ENCODE measurements at places on chromosomes 4 and X.

DNA sequence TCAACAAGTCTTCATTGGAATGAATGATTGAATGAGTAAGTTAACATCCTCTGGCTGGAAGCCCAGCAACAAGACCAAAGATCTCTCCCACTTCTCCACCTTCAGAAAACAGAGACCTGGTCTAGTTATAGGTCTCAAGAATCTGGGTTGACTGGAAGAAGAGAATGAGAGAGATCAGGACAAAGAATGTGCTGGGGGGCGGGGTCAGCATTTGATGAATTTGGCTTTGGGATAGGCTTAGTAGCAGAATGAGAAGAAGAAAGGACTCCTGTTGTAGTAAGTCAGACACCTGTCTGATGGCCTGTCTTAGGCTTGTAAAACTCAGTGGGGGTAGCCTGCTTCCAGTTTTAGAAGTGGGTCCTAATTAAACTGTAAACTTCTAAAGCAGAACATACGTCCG lies 51.0 kb downstream of the TRIM2 start:
- no peak for DNase-seq

GRCh38 chr4:44985152-44985551 lies 258.8 kb upstream of the GNPDA2 start:
- no peak for DNase-seq

DNA sequence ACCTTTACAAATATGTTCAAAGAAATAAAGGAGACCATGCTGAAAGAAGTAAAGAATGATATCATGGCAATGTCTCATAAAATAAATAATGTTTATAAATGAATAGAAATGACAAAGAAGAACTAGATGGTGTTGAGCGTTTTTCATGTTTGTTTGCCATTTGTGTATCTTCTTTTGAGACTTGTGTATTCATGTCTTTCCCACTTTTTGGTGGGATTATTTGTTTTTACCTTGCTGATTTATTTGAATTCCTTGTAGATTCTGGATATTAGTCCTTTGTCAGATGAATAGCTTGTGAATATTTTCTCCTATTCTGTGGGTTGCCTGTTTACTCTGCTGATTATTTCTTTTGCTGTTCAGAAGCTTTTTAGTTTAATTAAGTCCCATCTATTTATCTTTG lies 732.4 kb downstream of the FAT4 start:
- DNase-seq: no peak

- DNase-seq: no peak
Measured at GRCh38 chr4:69714086-69714485, 46.3 kb downstream of the SULT1B1 start.

GRCh38 chr4:5988086-5988845 lies 30.0 kb downstream of the C4orf50 start:
- no peak for DNase-seq

DNA sequence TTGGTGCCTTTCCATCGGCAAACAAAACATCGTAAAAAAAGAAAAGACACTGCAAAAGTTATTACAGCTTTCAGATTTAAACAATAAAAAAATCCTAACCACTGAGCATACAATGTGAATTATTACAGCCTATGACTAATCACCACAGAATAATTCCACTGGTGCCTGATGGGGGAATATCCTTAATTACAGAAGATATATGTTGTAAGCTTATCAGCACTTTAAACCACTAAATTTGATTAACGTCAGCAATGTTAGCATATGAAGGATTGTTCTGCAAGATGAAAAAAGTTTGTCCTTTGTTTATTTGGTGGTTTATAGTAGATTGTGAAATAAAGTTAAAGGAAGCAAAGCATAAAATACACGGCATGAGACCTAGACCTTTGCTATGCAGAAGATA lies 210.2 kb upstream of the ADAMTS3 start:
- DNase-seq: no peak

DNA sequence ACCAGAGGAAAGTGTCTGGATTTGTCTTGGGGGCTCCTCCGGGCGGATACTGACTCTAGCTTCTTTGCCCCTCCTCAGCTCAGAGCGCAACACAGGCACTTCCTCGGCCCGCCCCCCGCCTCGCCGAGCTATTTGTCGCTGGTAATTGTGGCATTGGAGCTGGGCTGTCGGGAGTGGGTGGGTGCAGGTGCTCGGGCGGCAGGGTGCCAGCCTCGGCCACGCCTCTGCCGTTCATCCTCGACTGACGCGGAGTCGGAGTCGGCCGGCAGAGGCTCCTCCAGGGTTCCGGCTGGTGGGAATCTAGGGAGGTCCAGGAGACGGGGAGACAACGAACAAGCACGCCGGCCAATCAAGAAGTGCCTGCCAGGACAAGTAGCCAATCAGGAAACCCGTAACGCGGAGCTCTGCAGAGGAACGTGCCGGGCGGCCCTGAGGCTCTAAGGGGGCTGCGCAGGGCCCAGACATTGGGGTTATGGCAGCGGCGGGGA lies 3.9 kb upstream of the SYN1 start:
- no peak for DNase-seq

GRCh38 chr4:169348541-169348940 lies 77.8 kb upstream of the SH3RF1 start:
- DNase-seq: no peak

- no peak for DNase-seq
Measured at GRCh38 chr4:156388826-156389225, 435.2 kb upstream of the CTSO start.

DNA sequence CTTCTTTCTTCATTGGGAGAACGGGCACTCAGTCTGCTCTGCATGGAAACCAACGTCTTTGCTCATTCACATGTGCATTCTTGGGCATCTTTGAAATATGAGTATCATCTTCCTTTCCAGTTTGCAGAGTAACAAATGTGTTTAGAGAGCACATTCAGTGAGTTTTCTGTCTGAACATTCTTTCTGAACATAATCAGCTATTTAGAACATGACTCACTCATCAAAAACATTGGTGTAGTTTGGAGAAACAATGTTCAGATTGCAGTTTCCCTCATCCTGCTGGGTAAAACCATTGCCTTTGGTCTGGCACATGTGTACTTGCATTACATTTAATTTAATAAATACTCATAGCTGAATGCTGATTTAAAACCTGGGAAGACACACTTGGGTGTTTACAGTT lies 81.5 kb upstream of the F9 start:
- DNase-seq: no peak

DNA sequence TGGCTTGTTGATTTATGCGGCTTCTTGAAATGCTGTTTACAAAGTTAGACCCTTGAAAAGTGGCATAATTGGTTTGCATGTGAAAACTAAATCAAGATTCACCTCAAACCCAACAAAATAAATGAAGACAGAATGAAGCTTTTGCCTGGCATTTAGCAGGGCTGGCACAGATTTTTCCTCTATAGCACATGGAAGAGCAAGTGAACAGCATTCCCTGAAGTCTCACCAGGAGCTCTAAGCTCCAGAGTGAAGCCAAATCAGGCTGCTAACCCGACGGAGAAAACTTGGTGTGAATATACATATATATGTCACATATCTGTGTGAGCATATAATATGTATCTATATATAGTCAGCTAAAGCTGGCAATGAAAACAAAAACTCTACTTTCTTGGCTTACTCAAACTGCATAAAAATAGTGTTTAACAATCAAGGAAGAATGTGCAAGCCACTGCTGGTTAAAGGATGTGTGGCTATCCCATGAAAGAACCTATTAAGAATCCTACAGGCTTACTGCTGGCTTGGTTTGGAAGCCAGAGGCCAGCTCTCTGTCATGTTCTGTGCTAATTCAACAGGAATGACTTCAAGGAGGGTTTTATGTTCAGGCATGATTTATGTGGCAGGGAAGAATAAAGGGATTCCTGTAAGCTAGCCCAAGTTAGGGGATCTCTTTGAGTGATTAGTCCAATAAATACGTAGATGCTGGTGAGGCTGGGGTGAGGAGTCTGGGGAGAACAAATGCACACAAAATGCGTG lies 69.9 kb downstream of the MFAP3L start:
- no peak for DNase-seq

- DNase-seq: no peak
Measured at GRCh38 chr4:7411491-7411890, 23.2 kb downstream of the PSAPL1 start.

- no peak for DNase-seq
Measured at GRCh38 chr4:83905952-83906351, 370.0 kb downstream of the GPAT3 start.

GRCh38 chr4:180558427-180558826 lies 1684.8 kb upstream of the TENM3 start:
- no peak for DNase-seq

DNA sequence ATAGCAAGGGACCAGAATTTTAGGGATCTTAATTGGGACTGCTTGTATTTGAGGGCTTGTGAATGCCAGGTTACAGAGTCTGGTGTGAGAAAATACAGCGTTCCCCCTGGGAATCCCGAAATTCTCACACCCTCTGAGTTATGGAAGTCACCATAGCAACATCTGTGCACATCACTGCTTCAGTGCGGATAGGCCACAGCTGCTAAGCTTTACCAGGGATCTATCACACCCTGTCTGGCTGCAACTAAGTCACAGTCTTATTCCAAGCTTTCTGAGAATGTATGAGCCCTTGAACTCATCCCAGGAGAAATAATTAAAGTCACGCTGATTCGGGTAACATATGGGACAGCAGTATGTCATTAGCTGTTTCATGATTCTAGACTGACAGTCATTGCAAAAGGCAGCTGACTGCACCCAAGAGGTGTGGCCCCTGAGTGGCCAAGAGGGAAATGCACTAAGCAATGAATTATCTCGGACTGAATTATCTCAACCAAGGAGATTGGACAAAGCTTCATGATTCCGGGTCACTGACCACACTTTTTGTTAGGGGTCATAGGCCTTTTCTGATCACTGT lies 46.7 kb upstream of the BTC start:
- no peak for DNase-seq

DNA sequence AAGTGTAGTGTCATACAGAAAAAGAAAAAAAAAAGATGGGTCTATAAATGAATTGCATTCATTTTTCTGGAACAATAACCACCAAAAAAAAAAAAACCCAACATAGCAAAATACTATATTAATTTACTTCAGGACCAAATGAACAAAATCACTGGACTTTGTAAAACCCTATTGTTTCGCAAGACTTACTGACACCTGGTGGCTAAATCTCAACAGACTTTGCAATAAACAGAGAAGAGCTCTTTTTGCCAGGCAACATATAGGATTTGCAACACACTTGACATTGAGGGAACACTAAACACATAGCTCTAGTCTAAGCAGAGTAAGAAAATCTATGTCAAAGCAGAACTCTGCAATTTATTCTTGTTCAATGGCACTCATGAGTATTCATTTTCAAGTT lies 990.2 kb downstream of the STPG2 start:
- DNase-seq: peak; percentile 11

DNA sequence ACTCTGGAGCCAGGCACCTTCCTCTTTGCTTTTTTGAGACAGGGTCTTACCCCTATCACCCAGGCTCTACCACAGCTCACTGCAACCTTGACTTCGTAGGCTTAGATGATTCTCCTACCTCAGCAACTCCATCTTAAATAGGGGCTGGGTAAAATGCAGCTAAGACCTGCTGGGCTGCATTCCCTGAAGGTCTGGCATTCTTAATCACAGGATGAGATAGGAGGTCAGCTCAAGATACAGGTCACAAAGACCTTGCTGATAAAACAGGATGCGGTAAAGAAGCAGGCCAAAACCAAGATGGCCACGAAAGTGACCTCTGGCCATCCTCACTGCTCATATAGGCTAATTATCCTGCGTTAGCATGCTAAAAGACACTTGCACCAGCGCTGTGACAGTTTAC lies 770.8 kb upstream of the PRKX start:
- DNase-seq: peak; percentile 3

DNA sequence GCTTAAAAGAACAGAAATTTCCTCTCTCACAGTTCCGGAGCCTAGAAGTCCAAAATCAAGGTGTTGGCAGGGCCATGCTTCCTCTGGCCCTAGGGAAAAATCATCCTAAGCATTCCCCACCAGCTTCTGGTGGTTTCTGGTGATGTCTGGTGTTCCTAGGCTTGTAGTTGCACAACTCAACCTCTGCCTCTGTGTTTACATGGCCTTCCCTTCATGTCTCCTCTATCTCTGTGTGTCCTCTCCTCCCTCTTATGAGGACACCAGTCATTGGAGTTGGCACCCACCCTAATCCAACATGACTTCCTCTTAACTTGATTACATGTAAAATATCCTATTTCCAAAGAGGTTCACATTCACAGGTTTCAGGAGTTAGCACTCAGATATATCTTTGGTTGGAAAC lies 15.4 kb downstream of the LRP2BP start:
- no peak for DNase-seq

- DNase-seq: no peak
Measured at GRCh38 chrX:84907324-84907968, 96.2 kb upstream of the APOOL start.

DNA sequence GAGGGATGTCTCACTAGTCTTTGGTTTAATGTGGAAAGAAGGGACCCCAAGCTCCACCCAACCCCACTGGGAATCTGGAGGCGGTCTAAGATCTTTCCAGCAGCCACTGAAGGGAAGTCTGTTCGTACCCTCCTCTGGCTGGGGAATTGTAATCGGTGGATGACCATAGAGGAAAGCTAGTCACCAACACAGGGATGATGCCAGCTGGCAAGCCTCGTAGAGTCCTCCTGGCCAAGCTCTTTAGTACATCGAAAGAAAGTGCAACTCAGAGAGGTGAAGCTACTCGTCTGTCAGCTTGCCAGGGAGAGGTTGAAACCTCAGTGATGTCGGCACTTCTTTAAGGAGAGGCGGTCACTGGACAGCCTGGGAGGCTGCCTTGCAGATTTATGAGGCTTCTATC lies 58.7 kb downstream of the MAMLD1 start:
- no peak for DNase-seq

- no peak for DNase-seq
Measured at GRCh38 chrX:50577326-50577725, 106.7 kb upstream of the DGKK start.

- no peak for DNase-seq
Measured at GRCh38 chr4:36322921-36323354, 41.5 kb downstream of the DTHD1 start.

DNA sequence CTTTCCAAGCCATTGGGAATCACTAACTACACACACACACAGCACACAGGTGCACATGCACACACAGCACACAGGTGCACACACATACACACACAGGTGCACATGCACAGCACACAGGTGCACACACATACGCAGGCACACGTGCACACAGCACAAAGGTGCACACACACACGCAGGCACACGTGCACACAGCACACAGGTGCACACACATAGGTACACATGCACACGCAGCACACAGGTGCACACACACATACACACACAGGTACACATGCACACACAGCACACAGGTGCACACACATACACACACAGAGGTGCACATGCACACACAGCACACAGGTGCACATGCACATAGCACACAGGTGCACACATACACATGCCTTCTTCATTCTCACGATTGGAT lies 80.9 kb downstream of the HMX1 start:
- no peak for DNase-seq

- DNase-seq: no peak
Measured at GRCh38 chr4:107492566-107492965, 227.5 kb downstream of the PAPSS1 start.

DNA sequence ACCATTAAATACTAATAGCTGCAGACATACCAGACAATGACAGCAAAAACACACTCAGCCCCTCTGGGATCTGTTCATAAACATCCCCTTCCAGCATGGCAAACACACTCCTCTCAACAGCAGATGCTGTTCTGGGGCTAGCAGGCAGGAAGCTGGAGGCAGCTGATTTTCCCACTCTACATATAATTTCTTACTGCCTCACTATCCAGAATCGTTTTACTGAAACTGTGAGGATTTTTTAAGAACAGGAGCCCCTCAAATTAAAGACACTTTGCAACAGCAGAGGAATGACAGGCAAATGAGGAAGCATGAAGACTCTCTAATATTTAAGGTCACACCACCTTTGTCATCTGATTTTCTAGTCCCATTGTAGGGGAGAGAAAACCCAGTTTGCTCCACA lies 2.2 kb downstream of the MAPK10 start:
- no peak for DNase-seq

GRCh38 chr4:104206784-104207183 lies 287.9 kb downstream of the CXXC4 start:
- no peak for DNase-seq
